ENCODE measurements at places on chromosomes 4 and X. TPM values are rescaled to one million over a fixed set of nuclear protein-coding genes. Genes with fewer than 3 reads are reported as not detected.

The DMRTC1 gene
- total RNA-seq = not detected

- peak; percentile 84 for DNase-seq
Observed at GRCh38 chr4:54228056-54228527, 1.0 kb upstream of the PDGFRA start.

GRCh38 chr4:84875636-84876371 is 90.7 kb downstream of the WDFY3 start:
- DNase-seq = no peak

GRCh38 chr4:124839786-124840390 is 127.4 kb upstream of the ANKRD50 start:
- DNase-seq = no peak

- peak; percentile 43 for DNase-seq
Observed at GRCh38 chr4:15234116-15234855, 193.5 kb upstream of the C1QTNF7 start.

- DNase-seq = no peak
Observed at GRCh38 chrX:24996096-24996709, 19.6 kb downstream of the ARX start.

- peak; percentile 89 for DNase-seq
Observed at GRCh38 chr4:183182873-183183725, 84.0 kb downstream of the WWC2 start.

The FRG2 gene
- not detected for total RNA-seq

- no peak for DNase-seq
Observed at GRCh38 chr4:95641571-95641970, 92.8 kb upstream of the UNC5C start.

- no peak for DNase-seq
Observed at GRCh38 chr4:7472442-7473013, 37.8 kb upstream of the PSAPL1 start.

The SUV39H1 gene
- 9.4 TPM for total RNA-seq

GRCh38 chrX:40806513-40807220 is 71.3 kb upstream of the MED14 start:
- DNase-seq = no peak

The ZNF630 gene
- total RNA-seq = 0.58 TPM
